Fibroblast of villous mesenchyme (primary cell): ENCODE measurements at places on chromosomes 2 and 18.

- peak; percentile 0 for DNase-seq
Observed at GRCh38 chr18:43720041-43720440, 442.8 kb upstream of the SYT4 start.

GRCh38 chr18:45688833-45689232, 35.1 kb upstream of the SLC14A1 start:
- DNase-seq = no peak

DNA sequence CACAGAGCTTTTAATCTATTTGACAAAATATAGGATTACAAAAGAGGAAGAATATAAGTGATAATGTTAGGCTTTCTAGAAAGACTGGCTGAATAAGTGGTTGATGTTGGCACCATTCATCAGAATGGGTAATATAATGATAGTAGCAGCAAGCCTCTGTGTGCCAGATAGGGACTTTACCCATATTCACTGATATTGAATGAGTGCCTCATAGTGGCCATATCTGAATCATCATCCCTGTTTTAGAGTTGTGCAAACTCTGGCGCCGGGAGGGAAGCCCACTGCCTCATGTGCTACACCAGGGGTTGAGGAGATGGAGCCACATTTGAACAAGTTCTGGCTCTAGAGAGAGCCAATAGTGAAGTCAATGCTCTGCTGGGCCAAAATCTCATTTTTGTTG, 368.7 kb upstream of the CRIM1 start:
- no peak for DNase-seq

- DNase-seq = no peak
Observed at GRCh38 chr2:1754461-1755170, 10.3 kb upstream of the PXDN start.

DNA sequence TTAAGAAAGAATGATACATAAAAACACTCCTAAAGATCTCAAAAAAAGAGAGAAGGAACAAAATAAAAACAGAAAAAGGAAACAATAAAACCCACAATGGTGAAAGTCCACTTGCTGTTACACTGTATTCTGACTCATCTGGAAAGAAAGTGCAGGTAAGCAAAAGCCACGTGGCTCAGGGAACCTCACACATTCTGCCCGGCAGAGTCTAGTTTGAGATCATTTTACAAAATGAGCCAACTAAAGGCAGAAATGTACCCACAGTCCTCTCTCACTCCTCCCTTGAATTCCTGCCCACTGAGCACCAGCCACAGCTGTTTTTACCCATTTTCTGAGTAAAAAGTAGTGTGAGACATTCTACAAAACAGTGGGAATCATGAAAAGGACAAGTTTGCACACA, 10.0 kb downstream of the KCNH7 start:
- no peak for DNase-seq

DNA sequence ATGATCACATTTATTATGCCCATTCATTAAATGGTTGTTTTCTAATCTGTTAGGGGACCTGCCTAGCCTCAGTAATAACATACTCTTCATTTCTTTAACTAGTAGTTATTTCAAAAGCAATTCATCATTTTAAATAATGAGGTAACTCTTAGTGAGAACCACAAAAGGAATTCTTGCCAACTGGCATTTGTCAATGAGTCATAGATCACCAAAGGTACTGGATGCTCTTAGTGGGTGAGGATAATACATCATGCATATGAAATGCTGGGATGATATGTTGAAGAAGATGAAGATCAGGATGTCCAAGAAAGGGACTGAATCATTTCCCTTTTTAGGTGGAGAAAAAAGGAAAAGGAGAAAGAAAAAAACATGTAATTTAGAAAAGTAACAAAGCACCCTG, 826.2 kb upstream of the DDX18 start:
- DNase-seq = no peak

- DNase-seq = no peak
Observed at GRCh38 chr2:65329525-65329924, 101.9 kb downstream of the ACTR2 start.

GRCh38 chr2:144832048-144832447, 312.1 kb upstream of the ZEB2 start:
- peak; percentile 8 for DNase-seq

DNA sequence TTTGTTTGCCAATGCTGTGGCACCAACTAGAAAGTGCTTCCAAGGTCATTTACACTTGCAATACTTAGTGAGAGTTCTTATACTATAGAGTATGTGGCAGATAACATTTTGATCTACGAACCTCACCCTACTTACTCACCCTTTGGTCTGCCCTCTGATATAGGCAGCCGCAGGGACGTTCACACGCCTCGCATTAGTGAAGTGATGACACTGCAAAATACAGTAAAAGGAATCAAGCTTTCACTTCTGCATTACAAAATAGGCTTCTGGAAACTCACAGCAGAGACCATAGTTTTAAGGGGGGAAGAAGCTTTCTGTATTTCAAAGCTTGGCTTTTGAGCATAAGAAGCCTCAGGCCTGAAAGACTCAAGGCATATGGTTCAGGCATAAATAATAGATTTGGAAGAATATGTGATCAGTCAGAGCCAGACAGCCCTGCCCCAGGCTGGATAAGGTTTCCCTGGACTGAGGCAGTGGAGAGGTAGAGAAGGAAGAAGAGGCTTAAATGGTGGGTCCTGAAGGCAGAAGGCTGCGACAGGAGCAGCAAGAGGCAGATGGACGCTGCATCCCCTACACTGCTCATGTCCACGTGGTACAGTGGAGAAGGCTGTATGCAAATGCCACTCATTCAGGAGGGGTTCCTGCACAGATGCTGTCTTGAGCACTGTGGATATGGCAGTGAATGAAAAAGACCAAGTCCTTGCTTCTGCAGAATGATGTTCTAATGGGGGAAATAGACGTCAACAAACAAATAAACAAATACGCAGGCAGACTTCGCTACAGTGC, 63.1 kb downstream of the FECH start:
- peak; percentile 10 for DNase-seq

DNA sequence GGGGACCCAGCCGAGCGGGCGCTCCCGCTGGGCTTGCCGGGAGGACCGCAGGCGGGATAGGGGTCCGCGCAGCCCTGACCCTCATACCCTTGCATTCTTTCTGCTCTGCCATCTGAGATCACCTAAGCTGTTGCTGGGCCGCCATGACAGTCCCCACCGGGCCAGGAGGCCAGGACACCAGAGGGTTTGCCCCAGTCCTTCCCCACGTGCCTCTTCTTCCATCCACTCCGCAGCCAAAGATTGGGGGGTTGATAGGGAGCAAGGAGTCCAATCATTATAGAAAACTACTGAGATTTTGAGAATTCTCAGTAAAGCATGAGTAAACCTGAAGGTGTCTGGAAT, 453 bp upstream of the GRB14 start:
- no peak for DNase-seq

DNA sequence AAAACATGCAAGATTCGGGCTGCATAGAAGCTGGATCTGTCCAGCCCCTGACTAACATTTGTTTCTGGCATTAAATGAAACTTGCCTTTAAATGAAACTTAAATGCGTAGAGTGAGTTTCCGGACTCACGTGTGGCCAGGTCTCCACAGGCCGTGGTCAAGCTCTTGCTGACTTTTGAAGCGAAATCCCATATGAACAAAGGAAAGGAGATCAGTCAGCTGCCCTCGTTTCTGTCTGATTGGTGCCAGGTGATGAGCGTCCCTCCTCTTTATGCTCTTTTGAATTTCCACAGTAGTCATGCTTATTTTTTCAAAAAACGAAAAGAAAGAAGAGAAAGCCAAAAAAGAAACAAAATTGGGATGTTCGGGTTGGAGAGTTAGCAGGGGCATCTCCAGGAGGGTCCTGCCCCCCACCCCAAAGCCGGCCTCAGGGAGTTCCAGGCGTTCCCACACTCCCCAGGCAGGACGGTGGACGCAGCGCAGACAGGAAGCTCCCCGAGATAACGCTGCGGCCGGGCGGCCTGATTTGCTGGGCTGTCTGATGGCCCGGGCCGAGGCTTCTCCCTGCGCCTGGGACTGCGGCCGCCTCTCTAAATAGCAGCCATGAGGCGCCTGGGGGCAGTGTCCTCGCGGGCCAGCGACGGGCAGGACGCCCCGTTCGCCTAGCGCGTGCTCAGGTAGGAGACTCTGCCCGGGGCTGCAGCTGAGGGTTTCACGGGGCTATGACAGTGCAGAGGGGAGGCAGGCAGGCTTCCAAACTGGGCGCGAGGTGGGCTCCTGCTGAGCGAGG, at the start of gene COLEC11:
Gene COLEC11 (plus strand): TSS at position 620 of the 789 bp plus-strand sequence. CDS start 9,229 bp downstream, outside the sequence.
- DNase-seq = peak; percentile 83

- no peak for DNase-seq
Observed at GRCh38 chr2:159882130-159882745, 84.2 kb upstream of the CD302 start.

- DNase-seq = no peak
Observed at GRCh38 chr2:12732651-12733050, 15.9 kb downstream of the TRIB2 start.

GRCh38 chr2:78676921-78677696, 348.4 kb upstream of the REG3G start:
- DNase-seq = no peak

GRCh38 chr18:54509793-54510192, 81.3 kb upstream of the DYNAP start:
- no peak for DNase-seq

GRCh38 chr2:234189230-234189629, 138.7 kb downstream of the SPP2 start:
- no peak for DNase-seq

DNA sequence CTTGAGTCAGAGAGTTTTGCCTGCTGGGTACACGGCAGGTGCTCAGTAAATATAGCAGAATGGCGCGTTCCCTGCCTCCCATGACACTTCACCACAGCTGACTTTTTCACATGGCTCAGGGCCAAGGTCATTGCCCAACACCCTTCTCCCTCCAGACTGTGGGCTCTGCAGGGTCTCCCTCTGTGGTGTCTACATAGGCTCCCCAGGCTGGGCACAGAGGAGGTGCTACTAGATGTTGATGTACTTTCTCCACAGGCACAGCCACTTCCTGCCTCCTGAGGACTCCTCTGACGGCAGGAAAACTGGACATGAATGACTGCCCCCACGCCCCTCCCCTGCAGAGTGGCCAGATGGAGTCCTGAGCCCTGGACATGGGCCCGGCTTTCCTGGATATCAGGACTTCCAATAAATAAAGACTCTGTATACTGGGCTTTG, 4.2 kb downstream of the CHCHD5 start:
- DNase-seq = peak; percentile 9

DNA sequence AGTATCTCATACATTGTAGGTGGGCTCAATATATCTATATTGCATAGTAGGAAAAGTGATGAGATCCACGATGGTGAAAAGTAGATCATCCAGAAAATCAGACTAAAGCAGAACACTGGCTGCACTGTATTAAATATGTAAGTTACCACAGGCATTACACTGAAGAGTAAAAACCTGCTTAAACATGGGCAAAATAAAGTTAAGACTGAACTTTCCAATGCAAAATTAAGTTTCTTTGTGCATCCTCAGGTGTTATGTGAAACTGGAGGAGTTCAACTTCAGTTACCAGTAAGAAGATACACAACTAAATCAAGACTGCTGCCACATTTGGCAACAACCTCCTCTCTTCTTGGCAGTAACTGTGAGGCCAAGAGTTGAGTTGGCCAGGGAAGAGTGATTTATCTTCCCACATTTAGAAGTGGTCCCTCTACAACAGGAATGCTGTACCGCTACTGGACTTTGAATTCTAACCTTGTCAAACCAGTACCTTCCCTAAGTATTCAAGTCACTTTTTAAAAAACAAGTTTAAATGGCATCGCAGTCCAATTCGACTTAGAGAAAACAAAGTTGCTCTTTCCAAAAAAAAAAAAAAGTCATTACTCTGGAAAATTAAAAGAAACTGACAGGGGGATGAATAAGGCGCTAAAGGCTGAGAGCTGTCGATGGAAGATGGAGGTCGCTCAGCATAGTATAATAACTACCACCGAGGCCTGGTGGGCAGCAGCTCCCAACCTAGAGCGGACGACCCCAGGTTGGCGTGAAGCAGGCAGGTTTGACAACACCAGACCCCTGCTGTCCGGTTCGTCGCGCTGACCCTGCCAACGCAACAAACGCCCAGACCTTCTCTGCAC, 1.1 kb downstream of the MAP4K3 start:
- peak; percentile 51 for DNase-seq

DNA sequence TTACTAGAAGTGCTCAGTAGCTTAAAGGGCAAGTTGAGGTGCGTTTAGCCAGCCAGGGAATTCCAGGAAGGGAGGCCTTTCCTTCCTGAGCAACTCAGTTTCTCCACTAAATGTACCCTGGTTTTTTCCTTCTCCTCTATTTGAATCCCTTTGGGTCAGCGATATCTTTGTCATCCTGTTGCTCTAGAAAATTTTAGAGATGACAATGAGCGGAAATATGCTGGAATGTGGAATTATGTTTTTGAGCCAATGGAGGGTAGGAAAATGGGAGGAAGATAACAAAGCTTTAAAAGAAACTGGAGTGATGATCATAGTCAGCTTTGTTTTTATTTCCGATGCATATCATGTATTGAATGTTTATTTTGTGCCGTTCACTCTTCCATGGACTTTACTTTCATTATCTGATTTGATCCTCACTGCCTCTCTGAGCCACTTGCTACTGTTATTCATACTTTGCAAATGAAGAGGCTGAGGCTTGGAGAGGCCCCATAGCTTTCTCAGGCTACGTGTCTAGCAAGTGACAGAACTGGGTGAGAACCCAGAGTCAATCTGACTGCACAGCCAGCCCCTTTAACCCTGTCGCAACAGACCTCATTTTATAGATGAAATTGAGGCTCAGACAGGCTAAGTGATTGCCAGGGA, 67.3 kb downstream of the NTSR2 start:
- no peak for DNase-seq

DNA sequence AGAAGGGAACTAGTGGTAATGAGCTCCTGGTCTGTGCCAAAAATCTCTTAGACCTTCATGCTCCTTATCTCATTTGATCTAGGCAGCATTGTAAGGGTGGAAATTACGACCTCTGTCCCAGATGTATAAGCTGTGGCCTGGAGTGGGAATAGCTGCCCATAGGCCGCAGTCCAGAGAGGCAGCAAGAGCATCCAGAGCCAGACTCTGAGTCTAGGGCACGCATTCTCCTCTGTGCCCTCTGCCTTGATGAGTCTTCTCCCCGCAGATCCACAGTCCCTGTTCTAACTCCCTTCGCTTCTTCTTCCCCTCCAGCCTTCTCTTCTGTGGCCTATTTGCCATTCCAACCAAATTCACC, 304.6 kb downstream of the MYCN start:
- no peak for DNase-seq

- no peak for DNase-seq
Observed at GRCh38 chr18:77754475-77755044, 504.9 kb downstream of the GALR1 start.

- DNase-seq = no peak
Observed at GRCh38 chr2:172964511-172965139, 111.0 kb upstream of the MAP3K20 start.
